ENCODE measurements at places on chromosomes 12 and 14.

GRCh38 chr12:121712190-121712460, 427 bp upstream of the TMEM120B start:
- DNase-seq: peak; percentile 69

GRCh38 chr14:80465546-80466220, 254.4 kb upstream of the DIO2 start:
- no peak for DNase-seq

GRCh38 chr12:28032811-28033537, 60.4 kb upstream of the PTHLH start:
- DNase-seq: no peak

GRCh38 chr14:29227631-29228030, 461.0 kb downstream of the FOXG1 start:
- DNase-seq: no peak

DNA sequence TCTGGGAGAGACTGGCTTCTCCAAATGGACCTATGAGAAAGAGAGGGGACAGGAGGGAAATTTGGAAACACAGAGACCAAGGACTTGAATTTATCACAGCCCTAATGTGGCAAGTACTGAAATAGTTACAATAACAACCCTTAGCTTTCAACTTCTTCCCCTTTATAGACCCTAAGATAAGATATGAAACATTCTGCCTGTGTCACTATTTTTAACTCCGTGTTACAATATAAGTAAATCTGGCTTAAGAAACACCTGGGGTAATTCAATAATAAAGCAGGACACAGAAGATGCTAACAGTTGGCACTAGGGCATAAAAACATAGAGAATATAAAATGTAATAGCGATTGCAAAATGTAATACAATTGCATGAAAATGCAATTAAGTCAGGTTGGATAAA, 216.4 kb downstream of the NOVA1 start:
- DNase-seq: no peak

DNA sequence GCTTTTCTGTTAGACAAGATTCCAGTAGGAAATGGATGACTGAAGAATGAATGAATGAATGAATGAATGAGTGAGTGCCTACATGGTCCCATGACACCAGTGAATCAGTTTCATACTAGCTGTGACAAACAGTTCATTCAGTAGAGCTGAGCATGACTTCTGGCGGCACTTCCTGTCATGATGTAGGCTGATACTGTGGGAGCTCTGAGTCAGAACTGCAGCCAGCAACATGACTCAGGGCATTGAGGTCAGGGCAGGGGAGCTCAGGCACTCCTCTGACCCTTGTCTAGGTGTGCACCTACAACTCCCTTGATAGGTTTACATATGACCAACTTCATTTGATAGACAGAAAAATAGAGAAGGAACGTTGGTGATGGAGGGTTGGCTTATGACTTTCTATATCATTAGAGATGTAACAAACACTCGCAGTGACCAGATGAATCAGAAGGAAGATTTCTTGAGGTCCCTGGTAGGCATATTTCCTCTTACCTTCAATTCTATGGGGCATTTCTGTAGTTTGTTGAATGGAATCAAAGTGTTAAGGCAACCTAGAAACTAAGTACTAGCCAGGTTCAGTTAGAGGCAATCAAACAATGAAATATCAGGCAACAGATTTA, 139.3 kb upstream of the ARHGAP5 start:
- peak; percentile 56 for DNase-seq

GRCh38 chr12:120262852-120263747, 2.4 kb downstream of the PXN start:
- DNase-seq: no peak

GRCh38 chr12:6199531-6200255, 507 bp upstream of the CD9 start:
- no peak for DNase-seq

All from Karpas-422 (cell line).